ENCODE measurements at places on chromosomes 6 and 20. TPM values are rescaled to one million over a fixed set of nuclear protein-coding genes. Genes with fewer than 3 reads are reported as not detected.

The POPDC3 gene
- total RNA-seq, result not detected

- DNase-seq, result no peak
- H3K27me3 ChIP-seq, result no peaks in the 10 kb centered on the region
- no peaks in the 10 kb centered on the region for H3K36me3 ChIP-seq
- H3K4me3 ChIP-seq, result no peak overlapping the region
- H3K27ac ChIP-seq, result no peak overlapping the region
- H3K4me1 ChIP-seq, result no peaks in the 10 kb centered on the region
Measured at GRCh38 chr6:1039191-1039590, 272.7 kb upstream of the FOXQ1 start.

DNA sequence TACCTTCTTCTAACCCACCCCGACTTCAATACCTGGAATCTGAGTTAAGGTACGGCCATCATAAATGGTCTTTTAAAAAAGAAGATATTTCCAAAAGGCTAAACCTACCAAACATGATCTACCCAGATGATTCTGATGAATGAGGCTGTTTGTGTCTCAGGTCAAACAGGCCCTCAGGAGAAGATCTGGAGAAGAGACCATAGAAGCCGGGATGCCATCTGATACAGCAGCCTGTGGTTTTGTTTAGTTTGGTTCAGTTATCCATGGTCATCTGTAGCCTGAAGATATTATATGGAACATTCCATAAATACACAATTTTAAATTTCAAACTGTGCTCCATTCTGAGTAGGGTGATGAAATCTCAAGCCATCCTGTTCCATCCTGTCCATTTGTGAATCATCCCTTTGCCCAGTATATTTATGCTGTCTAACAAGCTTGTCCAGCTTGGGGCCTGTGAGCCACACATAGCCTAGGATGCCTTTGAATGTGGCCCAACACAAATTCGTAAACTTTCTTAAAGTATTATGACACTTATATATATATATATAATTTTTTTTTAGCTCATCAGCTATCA is 4.0 kb upstream of the CAP2 start:
- no peak for DNase-seq
- no peak overlapping the region for H3K27ac ChIP-seq
- H3K36me3 ChIP-seq, result no peaks in the 10 kb centered on the region
- peaks cover 11% of the 10 kb centered on the region for H3K27me3 ChIP-seq

GRCh38 chr6:113315879-113316278 is 541.3 kb upstream of the MARCKS start:
- H3K27ac ChIP-seq, result no peak overlapping the region
- no peaks in the 10 kb centered on the region for H3K4me1 ChIP-seq
- H3K27me3 ChIP-seq, result no peaks in the 10 kb centered on the region
- no peak overlapping the region for H3K4me3 ChIP-seq

DNA sequence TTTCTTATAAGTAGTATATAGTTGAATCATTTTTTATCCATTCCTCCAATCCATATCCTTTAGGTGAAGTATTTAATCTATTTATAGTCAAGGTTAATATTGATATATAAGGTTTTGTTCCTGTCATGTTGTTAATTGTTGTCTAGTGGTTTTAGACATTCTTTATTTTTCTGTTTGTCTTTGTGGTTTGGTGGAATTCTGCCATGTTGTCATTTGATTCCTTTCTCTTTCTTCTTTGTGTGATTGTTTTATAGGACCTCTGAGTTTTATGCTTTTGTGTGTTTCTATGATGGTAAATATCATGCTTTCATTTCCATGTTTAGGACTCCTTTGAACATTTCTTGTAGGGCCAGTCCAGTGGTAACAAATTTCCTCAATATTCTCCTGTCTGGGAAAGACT is 450.3 kb upstream of the BTBD3 start:
- H3K4me3 ChIP-seq, result no peak overlapping the region
- H3K27me3 ChIP-seq, result no peaks in the 10 kb centered on the region
- no peaks in the 10 kb centered on the region for H3K4me1 ChIP-seq
- H3K36me3 ChIP-seq, result no peaks in the 10 kb centered on the region
- no peak overlapping the region for H3K27ac ChIP-seq
- no peak for DNase-seq
